Bronchial smooth muscle cell (primary cell): ENCODE measurements at places on chromosomes 13 and 19. TPM values are rescaled to one million over a fixed set of nuclear protein-coding genes. Genes with fewer than 3 reads are reported as not detected.

The SELENOV gene
- total RNA-seq = not detected in 2 replicates

The ZNF808 gene
- total RNA-seq = 14.0 and 18.4 TPM in 2 replicates

The CEACAM19 gene
- 0.26 and 0.95 TPM in 2 replicates for total RNA-seq

The ZNF534 gene
- 0.17 TPM in 1 of 2 replicates, not detected in the other for total RNA-seq

The CEACAM4 gene
- not detected in 2 replicates for total RNA-seq

The CBARP gene
- total RNA-seq = 0.63 and 0.86 TPM in 2 replicates
